ENCODE measurements at places on chromosomes 2 and 18.

DNA sequence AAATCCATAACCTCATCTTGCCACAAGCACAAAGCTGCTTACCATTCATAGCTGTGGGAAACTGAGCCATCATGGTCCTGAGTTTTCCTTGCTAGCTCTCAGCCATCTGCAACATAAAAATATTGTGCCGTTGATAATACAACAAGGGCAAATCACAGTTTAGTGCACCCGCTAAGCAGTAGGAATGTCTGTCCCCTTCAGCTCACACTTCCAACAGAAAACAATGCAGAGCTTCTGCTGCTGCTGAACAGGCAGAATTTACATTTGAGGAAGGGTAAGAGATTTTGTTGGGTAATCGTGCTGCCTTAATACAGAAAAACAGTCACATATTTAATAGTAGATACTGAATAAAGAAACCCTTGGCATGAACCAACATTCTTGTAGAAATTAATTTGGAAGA, 32.3 kb downstream of the ITSN2 start:
- no peak for DNase-seq

DNA sequence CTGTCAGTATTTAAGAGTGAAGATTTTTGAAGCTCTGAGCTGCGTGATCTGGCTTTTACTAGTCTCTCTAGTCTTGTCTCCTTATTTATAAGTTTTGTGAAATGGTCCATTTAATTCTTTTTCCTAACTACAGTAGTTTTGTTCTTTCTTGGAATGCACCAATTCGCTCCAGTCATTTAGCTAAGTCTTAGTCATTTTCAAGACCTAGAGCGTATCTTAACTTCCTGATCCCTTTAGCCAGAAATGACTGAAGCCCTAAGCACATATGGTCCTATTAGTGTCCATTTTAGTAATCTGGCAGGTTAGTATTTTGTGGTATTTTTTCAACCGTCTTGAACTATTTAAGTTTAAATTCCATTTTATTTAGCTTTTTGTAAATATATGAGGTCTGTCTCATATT, 3.6 kb downstream of the BIRC6 start:
- DNase-seq: peak; percentile 33

DNA sequence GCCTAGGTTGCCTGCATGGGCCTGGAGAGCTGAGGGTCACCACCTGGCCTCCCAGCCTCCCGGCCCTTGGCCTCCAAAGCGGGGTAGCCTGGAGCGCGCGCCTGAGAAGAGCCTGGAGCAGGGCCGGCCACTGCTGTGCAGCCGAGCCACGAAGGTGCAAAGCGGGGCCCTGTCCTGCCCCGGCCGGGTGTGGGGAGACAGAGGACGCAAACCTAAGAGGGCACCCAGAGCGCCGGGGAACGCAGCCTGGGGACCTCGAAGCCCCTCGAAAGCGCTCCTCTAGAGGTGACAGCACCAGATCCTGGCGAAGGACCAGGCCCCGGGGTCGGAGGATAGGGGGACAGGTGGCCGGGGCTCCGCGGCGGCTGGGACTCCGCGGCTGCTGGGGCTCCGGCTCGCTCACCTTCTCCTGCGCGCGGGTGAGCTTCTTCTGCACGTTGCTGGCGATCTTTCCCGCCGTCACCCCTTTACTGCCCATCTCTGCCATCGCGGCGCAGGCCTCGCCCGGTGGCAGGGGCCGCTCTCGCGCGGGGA, 430 bp downstream of the BIN1 start:
- DNase-seq: no peak

DNA sequence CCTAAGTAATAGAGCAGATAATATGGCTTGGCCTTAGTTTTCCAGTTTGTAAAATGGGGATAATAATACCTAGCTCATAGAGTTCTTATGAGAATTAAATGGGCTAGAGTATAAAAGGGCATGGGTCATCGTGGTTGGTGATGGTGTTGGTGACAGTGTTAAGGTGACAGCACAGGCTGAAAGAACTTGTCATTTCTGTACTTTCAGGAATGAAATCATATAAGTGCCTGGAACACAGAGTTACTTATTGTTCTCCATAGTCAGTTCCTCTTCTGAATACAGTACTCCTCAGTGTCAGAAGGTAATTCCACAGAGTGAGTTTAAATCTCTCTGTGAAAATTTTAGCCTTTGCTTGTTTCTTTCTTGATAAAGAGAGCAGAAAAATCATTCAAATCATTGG, 42.4 kb downstream of the KIF5C start:
- DNase-seq: no peak

GRCh38 chr2:144708626-144709025, 188.7 kb upstream of the ZEB2 start:
- no peak for DNase-seq

DNA sequence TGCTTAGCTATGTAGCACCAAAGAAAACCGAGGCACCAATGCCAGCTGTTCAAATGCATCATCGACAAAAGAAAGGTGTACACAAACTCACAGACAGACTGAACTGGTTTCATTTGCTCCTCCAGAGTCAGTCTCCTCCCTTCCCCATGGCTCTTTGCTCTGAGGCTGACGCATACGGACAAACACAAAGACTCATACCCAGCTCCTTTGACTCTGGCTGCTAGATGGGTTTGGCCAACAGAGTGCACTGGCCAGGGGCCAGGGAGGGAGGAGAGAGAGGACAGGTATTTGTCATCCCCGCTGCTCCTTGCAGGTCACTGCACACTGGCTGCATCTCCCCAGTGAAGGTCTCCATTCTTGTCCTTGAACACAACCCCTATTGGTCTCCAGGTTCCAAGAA, 40.7 kb downstream of the DNER start:
- DNase-seq: no peak

DNA sequence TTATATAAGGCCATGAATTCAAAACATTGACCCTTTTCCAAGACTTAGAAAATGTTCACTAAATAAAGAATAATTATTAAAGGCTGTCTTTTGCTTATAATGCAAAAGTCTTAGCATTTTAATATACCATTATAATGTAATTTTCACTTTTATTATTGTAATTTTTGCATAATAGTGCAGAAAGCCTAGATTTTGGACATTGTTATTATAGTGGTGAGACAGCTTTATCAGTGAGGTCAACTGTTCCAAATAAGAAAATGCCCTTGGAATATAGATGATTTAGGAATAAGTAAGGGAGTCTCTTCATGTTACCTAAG, 56.6 kb downstream of the ATIC start:
- no peak for DNase-seq

DNA sequence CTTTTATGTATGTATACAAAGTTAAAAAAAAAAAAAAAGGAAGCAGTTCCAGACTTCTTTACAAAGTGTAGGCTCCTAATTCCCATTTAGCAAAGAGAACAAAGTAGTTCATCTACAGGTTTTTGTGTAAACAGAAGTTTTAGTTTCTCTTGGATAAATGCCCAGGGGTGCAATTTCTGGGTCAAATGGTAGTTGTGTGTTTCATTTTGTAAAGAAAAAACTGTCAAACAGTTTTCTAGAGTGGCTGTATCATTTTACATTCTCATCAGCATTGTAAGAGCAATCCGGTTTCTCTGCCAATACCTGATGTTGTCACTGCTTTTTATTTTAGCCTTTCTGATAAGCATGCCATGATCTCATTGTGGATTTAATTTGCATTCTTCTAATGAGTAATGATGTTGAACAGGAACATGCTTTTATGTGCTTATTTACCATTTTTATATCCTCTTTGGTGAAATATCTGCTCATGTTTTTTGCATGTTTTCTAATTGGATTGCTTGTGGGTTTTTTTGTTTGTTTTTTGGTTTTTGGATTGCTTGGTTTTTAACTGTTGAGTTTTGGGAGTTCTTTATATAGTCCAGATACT, 16.6 kb upstream of the PSME4 start:
- peak; percentile 23 for DNase-seq

GRCh38 chr2:212032032-212032431, 506.6 kb downstream of the ERBB4 start:
- DNase-seq: peak; percentile 82

DNA sequence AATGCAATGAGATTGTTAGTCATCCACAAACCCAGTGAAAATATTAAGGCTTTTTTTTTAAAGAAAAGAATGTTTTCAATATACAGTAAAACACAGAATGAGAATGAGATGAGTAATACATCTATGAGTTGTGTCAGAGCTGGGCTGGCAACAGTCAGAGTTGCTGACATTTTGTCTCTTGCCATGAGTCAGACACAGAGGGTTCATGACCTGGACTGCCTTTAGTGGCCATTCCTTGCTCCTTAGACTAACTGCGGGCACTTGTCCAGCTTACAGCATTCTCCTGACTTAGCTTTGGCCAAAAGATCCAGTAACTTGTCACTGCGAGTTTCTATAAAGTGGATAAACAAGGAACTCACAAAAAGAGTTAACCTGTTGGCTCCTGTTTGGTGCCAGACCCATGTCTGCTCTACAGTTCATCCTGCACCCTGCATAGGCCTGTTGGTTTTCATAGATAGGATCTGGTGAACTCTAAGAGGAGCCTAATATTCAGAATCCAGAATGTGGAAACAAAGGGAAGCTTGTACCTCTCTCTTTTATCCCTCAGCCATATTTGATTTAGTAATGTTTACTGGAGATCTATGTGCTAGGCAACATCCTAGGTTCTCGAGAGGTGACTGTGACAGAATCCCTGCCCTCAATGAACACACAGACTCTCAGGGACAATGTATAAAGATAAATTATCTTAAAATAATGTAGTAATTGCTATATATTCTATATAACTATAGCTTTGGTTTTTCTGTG, 391.5 kb upstream of the VWC2L start:
- peak; percentile 69 for DNase-seq

- DNase-seq: no peak
These were observed 160.0 kb upstream of the GCFC2 start for GRCh38 chr2:75870651-75871137.

GRCh38 chr2:75006041-75006440, 47.6 kb downstream of the POLE4 start:
- DNase-seq: no peak

Data from kidney glomerular epithelial cell (primary cell).